Heart right ventricle (tissue), 16 donors: ENCODE measurements at places on chromosomes 7 and 10. TPM values are rescaled to one million over a fixed set of nuclear protein-coding genes. Genes with fewer than 3 reads are reported as not detected.

DNA sequence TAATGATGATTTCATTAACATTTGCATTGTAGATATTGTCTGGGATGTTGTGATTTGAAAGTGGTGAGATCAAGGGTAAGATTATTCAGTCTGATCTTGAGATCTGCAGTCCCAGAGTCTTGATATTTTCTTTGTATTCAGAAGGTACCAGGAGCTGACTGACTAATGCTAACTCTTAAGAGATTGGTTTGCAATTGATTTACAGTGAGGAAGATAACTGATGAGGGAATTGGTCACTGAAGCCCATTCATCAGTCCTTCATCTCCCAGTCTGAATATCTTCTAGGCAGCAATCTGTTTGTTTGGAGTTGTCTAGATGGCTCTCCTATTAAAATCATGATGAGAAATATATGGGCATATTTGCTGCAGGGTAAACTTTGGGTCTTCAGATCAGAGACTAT, 473.7 kb downstream of the ARL4A start:
- DNase-seq: no peak

- no peak for DNase-seq
Measured at GRCh38 chr7:105309235-105310169, 79.2 kb downstream of the SRPK2 start.

DNA sequence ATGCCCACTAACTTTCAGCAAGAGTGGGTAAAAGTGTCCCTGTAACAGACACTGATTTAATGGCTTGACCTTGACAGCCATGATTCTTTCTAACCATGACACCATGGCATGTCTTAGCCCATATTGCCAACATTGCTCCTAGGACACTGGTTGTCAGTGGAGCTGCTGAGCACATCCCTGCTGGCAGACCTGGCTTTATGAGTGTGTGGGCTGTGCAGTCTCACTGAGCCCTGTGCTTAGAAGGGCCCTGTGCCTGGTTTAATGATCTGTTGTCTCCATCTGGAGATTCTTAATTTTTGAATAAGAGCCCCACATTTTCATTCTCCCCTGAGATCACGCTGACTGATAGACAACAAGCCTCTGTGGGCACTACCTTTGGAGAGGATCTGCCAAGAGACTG, 243.1 kb upstream of the KIAA1217 start:
- no peak for DNase-seq

GRCh38 chr7:155603858-155604503, 40.5 kb upstream of the RBM33 start:
- no peak for DNase-seq

DNA sequence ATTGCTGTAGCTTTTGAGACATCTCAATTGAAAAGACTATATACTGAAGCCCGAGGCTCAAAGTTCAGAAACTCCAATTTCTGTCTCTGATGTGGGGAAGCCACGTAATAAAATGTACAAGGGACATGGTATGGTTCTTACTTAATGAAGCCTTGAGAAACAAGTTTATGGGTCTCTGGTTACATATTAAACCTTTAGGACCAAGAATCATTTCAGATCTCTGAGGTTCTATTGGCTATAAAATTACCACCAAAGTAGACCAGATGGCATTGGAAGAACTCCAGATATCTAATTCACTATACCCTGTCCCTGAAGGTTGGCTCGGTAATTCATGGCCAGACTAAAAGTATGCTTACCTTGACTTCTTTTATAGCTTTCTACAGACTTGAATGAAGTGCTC, 23.7 kb downstream of the STAMBPL1 start:
- DNase-seq: no peak

- DNase-seq: no peak
Measured at GRCh38 chr10:107894516-107894915, 730.0 kb upstream of the SORCS1 start.

CCDC146 gene
- 7.5 TPM for polyA plus RNA-seq

GDF2 gene
- polyA plus RNA-seq: not detected

GATA3 gene
- 1.2 TPM for polyA plus RNA-seq

CSTF2T gene
- 9.4 TPM for polyA plus RNA-seq
